ENCODE measurements at places on chromosomes 2 and 18.

DNA sequence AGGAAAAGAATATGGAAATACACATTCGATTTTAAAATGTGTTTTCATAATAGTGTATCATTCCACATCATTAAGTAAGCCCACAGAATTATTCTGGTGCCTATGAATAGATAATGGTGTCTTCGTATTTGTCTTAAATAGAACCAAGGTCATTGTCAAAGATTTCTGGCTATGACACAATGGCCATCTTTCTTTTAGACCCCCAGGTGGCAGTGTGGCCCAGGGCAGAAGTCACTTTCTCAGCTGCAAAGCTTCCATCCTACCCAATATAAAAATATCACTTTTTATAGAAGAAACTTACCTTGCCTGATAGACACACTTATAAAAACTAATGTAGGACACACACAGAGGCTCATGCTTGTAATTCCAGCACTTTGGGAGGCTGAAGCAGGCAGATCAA lies 57.5 kb downstream of the ZRANB3 start:
- no peak for DNase-seq

GRCh38 chr2:11540148-11540995 lies 6.5 kb downstream of the GREB1 start:
- DNase-seq = no peak

- DNase-seq = no peak
Observed at GRCh38 chr18:52716973-52717372, 377.0 kb downstream of the DCC start.

DNA sequence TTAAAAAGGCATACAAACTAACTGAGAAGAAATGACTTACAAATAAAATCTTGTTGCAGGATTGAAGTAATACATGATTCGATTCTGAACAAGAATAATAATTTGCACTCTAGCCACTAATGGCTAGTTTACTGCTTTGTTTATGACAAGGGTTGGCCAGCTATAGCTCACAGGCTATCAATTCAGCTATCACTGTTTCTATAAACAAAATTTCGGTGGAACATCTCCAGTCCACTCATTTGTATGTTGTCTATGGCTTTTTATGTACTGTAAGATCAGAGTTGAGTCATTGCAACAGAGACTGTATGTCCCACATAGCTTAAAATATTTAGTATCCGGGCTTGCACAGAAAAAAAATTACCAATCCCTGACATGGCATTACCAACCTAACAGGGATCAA lies 543.7 kb upstream of the CNTNAP5 start:
- DNase-seq = no peak

- no peak for DNase-seq
Observed at GRCh38 chr2:237859082-237859433, 365 bp upstream of the RAMP1 start.

DNA sequence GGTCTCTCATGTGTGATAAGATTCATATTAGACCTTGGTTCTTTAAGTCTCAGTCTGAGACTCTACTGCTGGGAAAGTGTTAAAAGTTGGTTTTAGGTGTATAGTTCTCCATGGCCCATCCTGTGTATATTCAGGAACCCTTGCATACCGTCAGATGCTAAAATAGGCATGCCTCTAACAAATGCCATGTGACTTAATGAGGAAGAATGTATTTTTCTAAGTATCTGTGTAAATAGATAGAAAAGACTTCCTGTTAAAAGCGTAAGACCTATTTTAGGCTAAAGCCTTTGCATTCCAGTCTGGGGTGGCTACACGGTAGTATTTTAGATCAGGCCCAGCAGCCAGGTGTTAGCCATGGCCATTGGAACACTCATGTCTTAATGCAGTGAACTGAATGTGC lies 73.3 kb downstream of the RHBDD1 start:
- DNase-seq = no peak

DNA sequence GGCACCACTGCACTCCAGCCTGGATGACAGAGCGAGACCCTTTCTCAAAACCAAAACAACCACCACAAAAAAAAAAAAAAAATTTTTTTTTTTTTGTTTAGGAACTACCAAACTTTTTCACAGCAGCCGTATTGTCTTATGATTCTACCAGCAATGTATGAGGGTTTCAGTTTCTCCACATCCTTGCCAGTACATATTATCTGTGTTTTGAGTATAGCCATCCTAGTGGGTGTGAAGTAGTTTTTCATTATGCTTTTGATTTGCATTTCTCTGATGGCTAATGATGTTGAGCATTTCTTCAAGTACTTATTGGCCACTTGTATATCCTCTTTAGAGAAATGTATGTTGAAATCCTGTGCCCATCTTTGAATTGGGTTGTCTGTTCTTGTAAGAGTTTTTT lies 51.7 kb downstream of the COX7A2L start:
- no peak for DNase-seq

DNA sequence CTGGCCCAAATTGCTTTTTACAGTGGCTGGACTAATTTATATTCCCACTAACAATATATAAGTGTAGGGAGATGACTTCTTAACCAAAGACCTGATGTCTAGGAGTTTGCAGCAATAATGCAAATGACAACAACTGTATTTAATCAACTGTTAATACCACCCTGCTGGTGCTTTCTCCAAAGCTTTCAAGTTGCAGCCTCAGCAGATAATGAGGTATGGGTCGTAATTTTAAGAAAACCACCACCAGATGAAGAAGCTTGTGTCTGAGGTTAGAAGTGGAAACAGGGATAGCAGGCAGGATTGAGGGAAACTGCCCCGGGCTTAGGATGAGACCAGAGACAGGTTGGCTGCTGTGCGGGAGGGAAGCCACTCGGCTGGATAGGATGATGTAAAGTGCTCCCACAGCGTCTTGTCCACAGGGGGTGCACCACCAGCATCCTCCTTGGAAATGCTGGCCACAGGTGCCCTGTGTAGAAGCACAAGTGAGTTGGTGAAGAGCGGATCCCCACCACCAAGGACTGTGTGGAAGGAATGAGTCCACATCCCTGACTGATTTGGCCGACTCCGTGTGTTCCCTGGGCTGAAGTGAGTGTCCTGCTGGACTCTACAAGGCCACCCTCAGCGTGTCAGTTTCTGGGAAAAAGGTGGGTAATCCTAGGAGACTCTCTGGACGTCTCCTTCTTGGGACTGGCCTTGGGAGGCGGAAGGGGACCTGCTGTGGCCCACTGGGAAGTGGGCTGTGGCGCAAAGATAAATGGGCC lies 76.1 kb upstream of the SMAD2 start:
- DNase-seq = no peak

DNA sequence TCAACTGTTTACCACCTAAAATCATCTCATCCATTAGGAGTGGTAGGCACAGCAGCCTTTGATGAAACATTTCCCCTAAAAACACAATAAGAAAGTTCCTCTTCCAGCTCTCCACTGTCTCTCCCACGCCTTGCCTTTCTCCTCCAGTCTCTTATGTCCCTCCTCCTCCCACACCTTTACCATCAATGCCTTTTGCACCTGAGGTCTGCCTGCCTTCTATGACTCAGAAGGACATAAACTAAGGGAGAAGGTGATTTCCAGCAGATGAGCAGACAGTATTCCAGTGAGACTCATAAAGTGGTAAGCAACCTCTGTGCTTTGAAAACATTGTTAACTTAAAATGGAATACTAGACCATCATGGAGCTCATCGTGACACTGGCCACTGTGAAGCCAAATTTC lies 34.2 kb upstream of the NDUFV2 start:
- no peak for DNase-seq

- DNase-seq = no peak
Observed at GRCh38 chr18:48638451-48638850, 99.6 kb downstream of the CTIF start.

GRCh38 chr2:66013456-66013855 lies 421.5 kb upstream of the MEIS1 start:
- DNase-seq = no peak

DNA sequence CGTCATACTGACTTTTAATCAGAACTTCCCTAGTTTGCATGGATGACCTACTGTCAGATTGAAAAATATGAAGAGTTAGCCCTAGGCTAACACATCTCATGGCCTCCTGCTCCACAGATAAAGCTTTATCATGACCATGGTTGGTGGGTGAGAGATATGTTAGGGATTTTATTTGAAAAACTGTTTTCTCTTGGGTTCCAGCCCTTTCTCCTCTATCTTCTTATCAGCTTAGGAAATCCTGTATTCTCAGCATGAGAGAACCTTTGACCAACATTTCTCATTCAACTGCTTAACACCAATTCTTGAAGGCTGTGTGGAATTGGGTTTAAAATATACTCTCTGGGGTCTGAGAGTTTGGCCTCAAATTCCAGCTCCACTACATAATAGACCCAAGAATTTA lies 1407.0 kb upstream of the CELF4 start:
- no peak for DNase-seq

DNA sequence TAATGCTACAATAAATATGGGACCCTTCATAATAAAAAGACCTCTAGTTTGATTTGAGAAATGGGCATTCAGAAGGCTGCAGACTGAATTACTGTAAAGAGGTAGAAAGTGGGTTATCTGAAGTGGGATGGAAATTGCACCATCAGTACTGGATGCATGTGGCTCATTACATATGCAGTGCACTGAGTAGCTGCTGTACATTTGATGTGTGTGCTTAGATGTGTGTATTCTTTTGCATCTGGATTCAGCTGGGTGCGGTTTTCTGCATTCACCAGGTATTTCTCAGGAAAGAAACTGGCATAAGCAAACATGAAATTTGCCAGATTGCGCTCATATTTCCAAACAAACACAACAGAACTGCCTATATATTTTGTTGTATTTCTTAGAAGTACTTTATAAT lies 38.2 kb downstream of the NDC80 start:
- no peak for DNase-seq

DNA sequence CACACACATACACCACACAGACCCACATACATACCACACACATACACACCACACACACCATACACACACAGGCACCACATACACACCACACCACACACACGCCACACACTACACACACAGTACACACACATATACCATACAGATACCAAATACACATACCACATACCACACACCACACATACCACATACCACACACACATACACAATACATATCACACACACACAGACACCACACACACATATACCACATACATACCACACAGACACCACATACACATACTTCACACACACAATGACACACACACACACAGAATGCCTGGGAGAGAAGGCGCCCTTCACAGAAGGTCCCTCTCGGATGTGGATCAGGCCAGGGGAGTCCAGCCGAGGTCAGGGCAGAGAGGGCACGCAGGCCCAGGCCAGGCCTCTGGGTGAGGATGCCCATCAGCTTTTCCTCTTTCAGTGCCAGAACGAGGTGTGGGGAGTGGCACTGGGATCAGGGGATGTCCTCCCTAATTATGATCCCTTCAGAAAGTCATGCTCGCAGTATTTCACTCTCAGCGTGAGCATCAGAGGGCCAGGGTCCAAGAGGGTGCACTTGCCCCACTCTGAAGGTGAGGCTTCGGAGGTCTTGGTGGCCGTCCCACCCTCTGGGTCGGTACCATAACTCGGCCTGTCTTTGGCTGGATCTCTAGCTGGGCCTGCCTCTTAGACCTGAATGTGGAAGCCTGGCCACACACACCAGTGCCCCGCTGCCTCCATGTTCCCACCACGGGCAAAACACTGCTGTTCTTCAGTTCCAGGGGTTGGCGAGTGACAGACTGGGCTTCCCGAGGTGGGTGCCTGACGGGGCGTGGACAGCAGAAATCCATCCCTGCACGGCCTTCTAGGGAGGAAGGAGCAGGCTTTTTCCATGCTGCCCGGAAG lies 70.6 kb upstream of the ODC1 start:
- DNase-seq = no peak

DNA sequence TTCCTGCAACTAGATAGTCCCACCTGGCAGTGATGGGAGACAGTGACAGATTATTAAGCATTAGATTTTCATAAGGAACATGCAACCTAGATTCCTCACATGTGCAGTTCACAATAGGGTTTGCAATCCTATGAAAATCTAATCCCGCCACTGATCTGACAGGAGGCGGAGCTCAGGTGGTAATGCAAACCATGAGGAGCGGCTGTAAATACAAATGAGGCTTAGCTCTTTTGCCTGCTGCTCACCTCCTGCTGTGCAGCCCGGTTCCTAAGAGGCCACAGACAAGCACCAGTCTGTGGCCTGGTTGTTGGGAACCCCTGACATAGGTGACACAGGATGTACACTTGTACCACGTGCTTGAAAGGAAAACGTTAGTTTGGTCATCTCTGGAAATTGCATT lies 41.6 kb downstream of the CDH19 start:
- no peak for DNase-seq

DNA sequence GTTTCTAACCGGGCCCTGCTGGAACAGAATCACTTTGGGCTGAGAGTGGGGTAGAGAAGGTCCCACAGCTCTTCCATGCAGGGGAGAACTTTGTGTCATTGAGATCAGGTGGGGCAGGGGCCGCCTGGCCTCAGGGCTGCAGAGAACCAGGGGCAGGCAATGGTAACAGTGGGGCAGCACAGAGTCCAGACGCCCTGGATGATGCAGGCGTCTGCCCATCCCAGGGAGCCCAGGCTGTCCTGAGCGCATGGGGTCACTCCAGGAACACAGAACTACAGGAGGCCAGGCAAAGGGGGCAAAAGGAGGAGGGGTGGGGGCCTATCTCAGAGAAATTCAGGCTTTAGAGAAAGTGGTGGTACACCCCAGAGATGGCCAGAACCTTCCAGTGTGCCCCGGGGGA lies 121.3 kb downstream of the NDUFA10 start:
- no peak for DNase-seq

DNA sequence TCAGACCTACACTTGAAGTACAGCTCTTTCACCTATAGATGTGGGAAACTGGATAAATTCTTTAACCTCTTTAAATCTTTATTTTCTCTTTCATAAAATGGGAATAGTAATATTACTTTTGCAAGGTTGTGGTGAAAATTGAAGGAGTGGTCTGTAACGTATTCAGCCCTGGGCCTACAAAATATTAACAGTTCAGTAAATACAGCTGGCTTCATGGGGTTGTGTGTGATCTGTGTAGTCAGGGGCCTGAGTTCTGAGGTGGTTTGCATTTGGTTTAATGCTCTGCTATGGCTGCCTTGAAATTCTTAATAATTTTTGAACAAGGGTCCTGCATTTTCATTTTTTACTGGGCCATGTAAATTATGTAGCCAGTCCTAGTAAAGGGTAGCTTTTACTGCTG lies 16.8 kb upstream of the EML6 start:
- no peak for DNase-seq

DNA sequence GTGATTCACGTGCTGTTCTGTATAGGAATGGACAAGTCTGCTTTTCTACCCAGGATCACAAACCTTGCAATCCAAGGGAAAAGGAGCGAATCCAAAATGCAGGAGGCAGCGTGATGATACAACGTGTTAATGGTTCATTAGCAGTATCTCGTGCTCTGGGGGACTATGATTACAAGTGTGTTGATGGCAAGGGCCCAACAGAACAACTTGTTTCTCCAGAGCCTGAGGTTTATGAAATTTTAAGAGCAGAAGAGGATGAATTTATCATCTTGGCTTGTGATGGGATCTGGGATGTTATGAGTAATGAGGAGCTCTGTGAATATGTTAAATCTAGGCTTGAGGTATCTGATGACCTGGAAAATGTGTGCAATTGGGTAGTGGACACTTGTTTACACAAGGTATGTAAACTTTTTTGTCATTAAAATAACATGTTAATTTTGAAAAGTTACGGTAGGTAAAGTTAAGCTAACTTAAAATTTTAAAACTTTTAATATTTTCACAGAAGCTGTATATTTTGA lies 33.0 kb downstream of the PPM1B start:
- DNase-seq = no peak

- DNase-seq = no peak
Observed at GRCh38 chr2:47217277-47217676, 62.2 kb upstream of the STPG4 start.

GRCh38 chr2:223870840-223871611 lies 33.6 kb upstream of the AP1S3 start:
- DNase-seq = no peak
